ENCODE measurements at places on chromosomes 5 and 9.

DNA sequence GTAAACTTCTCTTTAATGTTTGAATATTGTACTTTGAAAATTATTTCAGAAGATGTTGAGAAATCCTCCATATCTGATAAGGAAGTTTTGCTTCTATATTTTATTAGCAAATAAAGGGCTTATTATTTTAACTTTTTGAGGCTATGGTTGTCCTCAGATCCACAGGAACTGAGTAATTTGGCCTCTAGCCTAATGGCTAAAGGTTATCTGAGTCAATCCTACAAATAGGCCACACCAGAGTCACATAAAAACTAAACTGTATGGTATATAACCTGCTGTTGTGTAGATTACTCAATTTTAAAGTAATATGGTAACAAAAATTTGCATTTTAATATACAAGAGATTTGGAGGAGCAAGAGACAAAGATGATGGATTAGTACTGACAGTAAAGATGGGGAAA is 549.2 kb upstream of the GRAMD2B start:
- no peak for DNase-seq

DNA sequence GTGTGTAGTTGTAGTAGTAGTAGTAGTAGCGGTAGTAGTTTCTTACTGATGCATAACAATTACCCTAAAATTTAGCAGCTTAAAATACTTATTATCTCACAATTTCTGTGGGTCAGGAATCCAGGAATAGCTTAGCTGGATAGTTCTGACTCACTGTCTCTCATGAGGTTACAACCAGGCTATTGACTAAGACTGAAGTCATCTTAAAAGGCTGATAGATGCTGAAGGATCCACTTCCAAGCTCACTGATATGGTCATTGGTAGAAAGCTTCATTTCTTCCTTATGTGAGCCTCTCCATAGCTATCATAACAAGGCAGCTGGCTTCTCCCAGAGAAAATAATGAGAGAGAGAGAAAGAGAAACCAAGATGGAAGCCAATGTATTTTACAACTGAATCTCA is 147.5 kb upstream of the FBXL17 start:
- no peak for DNase-seq

GRCh38 chr9:128416014-128416413 is 4.6 kb upstream of the CERCAM start:
- no peak for DNase-seq

GRCh38 chr5:76714751-76715485 is 1.0 kb upstream of the F2R start:
- DNase-seq: peak; percentile 46

GRCh38 chr5:97559827-97560598 is 377.0 kb upstream of the RIOK2 start:
- no peak for DNase-seq

Measured in activated CD4-positive, alpha-beta T cell treated with anti-CD3 and anti-CD28 coated beads, Interleukin-10, Interleukin-2, amounts not matched to agents 100 ng/mL and 50 ng/mL, durations not matched to agents 16 hours and 8 hours (primary cell).